ENCODE measurements at places on chromosomes 1 and 21. TPM values are rescaled to one million over a fixed set of nuclear protein-coding genes. Genes with fewer than 3 reads are reported as not detected.

OVAAL gene
- total RNA-seq, result not detected

SPATA21 gene
- not detected for total RNA-seq

TNFRSF1B gene
- 3.3 TPM for total RNA-seq

PPIAL4G gene
- total RNA-seq, result not detected

DEPDC1 gene
- total RNA-seq, result 0.34 TPM

CHD5 gene
- total RNA-seq, result under 0.01 TPM

TRIM63 gene
- total RNA-seq, result not detected

SERTAD4 gene
- total RNA-seq, result 0.17 TPM

RORC gene
- total RNA-seq, result not detected

PLPPR4 gene
- 0.17 TPM for total RNA-seq

PCNX2 gene
- total RNA-seq, result 87.2 TPM

BATF3 gene
- total RNA-seq, result 0.47 TPM

CSF3R gene
- total RNA-seq, result under 0.01 TPM

MAP3K7CL gene
- 3.0 TPM for total RNA-seq

LCK gene
- not detected for total RNA-seq

ADAMTS4 gene
- 1.4 TPM for total RNA-seq

PCSK9 gene
- total RNA-seq, result 1.1 TPM

OR2T5 gene
- not detected for total RNA-seq

TNFAIP8L2 gene
- not detected for total RNA-seq

GSTM5 gene
- 13.4 TPM for total RNA-seq

NCF2 gene
- 0.16 TPM for total RNA-seq

PADI3 gene
- total RNA-seq, result not detected

MATN1 gene
- not detected for total RNA-seq
